ENCODE measurements at places on chromosomes 6 and 20.

DNA sequence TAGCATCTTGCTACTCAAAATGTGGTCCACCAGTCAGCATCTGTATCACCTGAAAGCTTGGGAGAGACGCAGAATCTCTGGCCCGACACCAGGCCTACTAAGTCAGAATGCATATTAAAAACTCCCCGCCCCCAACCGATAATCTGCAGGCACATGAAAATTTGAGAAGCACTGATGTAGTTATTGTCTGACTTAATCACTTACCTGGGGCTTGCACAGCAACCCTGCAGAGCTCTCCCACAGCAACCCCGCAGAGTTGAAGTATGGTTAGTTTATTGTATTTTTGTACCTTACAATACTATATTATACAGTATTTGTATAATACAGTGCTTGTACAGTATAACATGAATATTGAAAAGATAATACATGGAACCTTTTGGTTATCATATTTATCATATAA is 53.7 kb downstream of the KLHL31 start:
- no peak for DNase-seq

DNA sequence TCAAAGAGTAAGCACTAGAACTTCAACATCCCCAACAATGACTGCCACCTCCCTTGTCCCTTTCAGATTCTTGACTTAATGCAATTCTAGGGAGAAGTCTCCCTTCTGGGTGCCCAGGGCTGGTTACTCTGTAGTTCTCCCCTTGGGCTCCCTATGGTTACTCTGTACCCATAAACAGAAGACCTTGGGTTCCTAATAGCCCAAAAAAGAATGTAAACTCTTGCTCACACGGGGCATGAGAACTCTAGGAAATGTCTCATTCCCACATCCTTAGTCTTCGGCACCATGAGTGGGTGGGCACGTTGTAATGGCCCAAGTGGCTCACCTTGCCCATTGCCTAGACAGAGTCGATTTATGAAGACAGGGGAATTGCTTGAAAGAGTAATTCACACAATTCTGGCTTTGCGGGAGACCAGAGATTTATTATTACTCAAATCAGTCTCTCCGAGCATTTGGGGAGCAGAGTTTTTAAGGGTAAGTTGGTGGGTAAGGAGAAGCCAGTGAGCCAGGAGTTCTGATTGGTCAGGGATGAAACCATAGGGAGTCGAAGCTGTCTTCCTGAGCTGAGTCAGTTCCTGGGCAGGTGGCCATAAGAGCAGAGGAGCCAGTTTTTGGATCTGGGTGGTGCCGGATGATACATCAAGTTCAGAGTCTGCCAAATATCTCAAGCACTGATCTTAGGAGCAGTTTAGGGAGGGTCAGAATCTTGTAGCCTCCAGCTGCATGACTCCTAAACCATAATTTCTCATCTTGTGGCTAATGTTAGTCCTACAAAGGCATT is 61.2 kb upstream of the SIRPG start:
- DNase-seq, result peak; percentile 21

GRCh38 chr6:33171016-33171879 is 21.0 kb downstream of the COL11A2 start:
- DNase-seq, result no peak

DNA sequence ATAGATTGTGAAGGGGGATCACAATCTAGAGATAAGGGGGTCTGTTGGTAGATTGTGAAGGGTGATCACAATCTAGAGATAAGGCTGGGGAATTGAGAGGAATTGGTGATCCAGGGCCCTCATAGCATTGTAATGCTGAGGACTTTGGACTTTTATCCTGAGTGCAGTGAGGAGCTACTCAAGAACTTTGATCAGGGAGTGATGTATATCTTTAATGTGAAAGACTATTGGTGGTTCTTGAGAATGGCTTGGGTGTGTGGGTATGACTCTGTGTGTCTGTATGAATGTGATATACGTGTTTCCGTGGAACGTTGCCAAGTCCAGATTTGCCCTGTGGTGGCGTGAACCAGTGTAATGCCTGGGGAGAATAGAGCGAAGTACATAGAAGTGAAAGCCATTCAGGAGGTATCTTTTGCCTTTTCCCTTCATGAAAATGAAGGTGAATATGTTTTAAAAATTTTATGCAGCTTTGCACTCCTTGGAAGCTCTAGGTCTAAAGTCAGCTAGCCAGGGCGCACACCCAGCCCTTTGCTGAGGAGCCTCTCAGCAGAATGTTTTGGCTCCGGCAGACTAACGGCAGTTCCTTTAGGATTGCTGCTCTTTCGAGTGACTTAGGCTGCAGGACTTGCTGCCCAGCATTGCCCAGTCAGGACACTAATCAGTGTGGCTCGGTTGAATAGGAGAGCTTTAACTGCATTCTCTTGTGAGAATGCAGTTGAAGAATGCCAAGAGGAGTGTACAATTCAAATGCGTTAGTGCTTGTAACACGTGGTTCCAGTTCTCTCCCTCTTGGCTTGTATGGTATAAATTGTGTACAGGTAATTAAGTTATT is 3.5 kb downstream of the ZFAND3 start:
- DNase-seq, result no peak

All from AG04449 (cell line).